ENCODE measurements at places on chromosomes 5 and 9.

DNA sequence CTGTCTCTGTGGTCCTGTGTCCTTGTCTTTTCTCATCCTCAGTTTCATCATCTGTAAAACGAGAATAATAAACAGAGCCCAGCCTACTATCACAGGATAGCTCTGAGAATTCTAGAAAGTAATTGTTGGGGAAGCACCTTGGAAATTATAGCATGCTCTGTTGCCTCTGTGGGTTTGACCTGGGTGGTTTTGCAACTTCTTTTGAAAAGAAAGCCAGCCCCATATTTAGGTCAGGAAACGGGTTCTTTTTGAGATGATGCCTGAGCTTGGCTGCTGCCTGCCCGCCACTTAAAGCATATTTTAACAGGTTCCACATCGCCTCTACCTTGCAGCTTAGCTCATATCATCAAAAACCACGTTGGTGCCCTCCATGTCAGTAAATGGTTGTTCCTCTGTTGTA lies 111.1 kb downstream of the TLR4 start:
- DNase-seq = no peak
- no peaks in the 10 kb centered on the region for H3K4me1 ChIP-seq
- no peaks in the 10 kb centered on the region for H3K36me3 ChIP-seq
- H3K27ac ChIP-seq = no peak overlapping the region
- no peaks in the 10 kb centered on the region for H3K27me3 ChIP-seq

GRCh38 chr5:121378559-121379359 lies 472.9 kb upstream of the FTMT start:
- no peak overlapping the region for H3K27ac ChIP-seq
- DNase-seq = no peak
- H3K36me3 ChIP-seq = no peaks in the 10 kb centered on the region
- H3K4me1 ChIP-seq = no peaks in the 10 kb centered on the region

DNA sequence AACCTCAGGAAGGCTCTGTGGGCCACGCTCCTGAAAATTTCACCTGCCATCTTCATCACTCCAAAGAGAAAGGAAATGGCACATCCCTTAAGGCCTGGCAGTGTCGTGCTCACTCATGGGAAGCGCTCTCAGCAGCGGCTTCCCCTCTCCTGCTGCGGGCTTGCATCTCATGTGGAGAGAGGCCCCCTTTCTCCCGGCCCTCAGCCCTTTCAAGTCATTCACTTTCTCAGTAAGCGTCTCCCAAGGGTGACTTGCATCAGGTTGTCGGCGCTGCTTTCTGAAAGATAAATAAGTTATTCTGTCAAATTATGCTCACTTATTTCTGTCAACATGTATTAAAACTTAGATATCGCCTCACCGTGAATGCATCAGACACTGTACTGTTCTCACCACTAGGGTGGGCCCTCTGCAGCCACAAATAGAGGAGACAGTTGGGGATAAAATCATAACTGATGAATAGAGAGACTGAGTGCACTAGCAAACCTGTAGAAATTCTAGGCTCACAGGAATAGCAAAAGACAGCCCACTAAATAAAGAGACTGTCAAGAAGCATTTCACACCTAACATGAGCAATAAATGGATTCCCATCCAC lies 174.6 kb downstream of the RFK start:
- H3K4me1 ChIP-seq = no peaks in the 10 kb centered on the region
- H3K36me3 ChIP-seq = peaks cover 23% of the 10 kb centered on the region
- H3K27ac ChIP-seq = no peak overlapping the region
- no peak for DNase-seq
- H3K27me3 ChIP-seq = no peaks in the 10 kb centered on the region

- DNase-seq = no peak
- peaks cover 23% of the 10 kb centered on the region for H3K4me1 ChIP-seq
- H3K27ac ChIP-seq = no peak overlapping the region
- no peaks in the 10 kb centered on the region for H3K27me3 ChIP-seq
Measured at GRCh38 chr9:75927356-75927755, 36.9 kb downstream of the PCSK5 start.

DNA sequence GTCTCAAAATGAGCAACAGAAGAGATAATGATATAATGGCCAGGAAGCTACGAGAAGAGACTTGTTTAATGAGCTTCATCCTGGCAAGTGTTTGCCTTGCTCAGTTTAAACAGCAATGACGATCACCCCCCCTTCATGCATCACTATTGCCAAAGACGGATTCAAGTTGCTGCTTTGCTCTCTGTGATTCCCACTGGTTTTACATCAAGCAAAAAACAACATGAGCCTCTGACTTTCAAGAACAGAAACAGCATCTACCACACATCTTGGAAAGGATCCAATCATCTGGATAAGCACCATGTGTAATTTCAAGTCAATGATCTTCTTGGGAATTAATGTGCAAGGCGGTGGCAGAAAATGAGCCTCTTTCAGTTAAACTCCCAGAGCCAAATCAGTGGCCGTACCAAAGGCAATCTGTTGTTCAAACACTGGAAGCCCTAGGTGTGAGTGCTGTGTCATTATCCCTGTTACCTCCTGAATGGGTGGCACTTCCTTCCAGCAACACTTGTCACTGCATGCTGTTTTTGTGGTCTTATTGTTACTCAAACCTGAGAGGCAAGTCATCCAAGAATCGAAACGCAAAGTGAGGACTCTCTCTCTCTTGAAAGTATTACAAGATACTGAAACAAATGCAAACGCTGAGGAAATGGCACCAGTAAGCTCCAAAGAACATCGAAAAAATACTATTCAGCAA lies 72.8 kb downstream of the MED27 start:
- H3K4me3 ChIP-seq = no peak overlapping the region
- no peak overlapping the region for H3K27ac ChIP-seq
- no peaks in the 10 kb centered on the region for H3K4me1 ChIP-seq
- peaks cover 2% of the 10 kb centered on the region for H3K36me3 ChIP-seq
- peak; percentile 4 for DNase-seq

GRCh38 chr5:5456858-5457257 lies 34.4 kb downstream of the ICE1 start:
- H3K4me1 ChIP-seq = no peaks in the 10 kb centered on the region
- H3K27me3 ChIP-seq = no peaks in the 10 kb centered on the region
- H3K36me3 ChIP-seq = peaks cover 68% of the 10 kb centered on the region
- no peak overlapping the region for H3K27ac ChIP-seq

DNA sequence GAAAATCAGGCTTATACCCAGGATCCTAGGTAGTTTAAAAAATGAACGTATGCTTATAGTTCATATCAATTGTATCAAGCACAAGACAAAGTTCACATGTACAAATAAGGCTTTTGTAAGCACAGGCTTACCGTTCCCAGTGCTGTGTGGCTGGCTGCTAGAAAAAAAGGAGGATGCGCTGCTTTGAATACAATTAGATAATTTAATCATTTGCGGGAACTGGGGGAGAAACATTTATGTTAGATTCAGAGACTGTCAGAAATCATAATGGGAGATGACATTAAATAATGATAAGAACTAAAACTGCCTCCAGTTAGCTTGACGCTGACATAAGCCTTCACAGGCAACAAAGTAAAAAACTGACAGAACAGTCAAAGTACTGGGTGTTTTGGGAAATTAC lies 93.2 kb downstream of the FNBP1 start:
- peaks cover 2% of the 10 kb centered on the region for H3K36me3 ChIP-seq
- no peak for DNase-seq
- no peaks in the 10 kb centered on the region for H3K27me3 ChIP-seq
- no peak overlapping the region for H3K27ac ChIP-seq

GRCh38 chr5:159504106-159504856 lies 174.0 kb upstream of the IL12B start:
- no peaks in the 10 kb centered on the region for H3K27me3 ChIP-seq
- no peaks in the 10 kb centered on the region for H3K36me3 ChIP-seq
- H3K4me3 ChIP-seq = no peak overlapping the region
- H3K27ac ChIP-seq = peak overlapping the region; percentile 55
- no peak for DNase-seq

- no peaks in the 10 kb centered on the region for H3K27me3 ChIP-seq
- no peak for DNase-seq
- no peak overlapping the region for H3K27ac ChIP-seq
- H3K4me3 ChIP-seq = no peak overlapping the region
- H3K4me1 ChIP-seq = no peaks in the 10 kb centered on the region
Measured at GRCh38 chr5:91865915-91866314, 482.8 kb upstream of the ARRDC3 start.

DNA sequence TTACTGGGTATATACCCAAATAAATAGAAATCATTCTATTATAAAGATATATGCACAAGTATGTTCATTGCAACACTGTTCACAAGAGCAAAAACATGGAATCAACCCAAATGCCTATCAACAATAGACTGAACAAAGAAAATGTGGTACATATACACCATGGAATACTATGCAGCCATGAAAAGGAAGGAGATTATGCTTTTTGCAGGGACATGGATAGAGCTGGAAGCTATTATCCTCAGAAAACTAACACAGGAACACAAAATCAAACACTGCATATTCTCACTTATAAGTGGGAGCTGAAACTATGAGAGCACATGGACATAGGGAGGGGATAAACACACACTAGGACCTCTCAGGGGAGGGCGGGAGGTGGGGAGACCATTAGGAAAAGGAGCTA lies 298.4 kb upstream of the CDH9 start:
- H3K4me1 ChIP-seq = no peaks in the 10 kb centered on the region
- H3K4me3 ChIP-seq = no peak overlapping the region
- H3K27me3 ChIP-seq = no peaks in the 10 kb centered on the region
- H3K27ac ChIP-seq = no peak overlapping the region
- DNase-seq = no peak

DNA sequence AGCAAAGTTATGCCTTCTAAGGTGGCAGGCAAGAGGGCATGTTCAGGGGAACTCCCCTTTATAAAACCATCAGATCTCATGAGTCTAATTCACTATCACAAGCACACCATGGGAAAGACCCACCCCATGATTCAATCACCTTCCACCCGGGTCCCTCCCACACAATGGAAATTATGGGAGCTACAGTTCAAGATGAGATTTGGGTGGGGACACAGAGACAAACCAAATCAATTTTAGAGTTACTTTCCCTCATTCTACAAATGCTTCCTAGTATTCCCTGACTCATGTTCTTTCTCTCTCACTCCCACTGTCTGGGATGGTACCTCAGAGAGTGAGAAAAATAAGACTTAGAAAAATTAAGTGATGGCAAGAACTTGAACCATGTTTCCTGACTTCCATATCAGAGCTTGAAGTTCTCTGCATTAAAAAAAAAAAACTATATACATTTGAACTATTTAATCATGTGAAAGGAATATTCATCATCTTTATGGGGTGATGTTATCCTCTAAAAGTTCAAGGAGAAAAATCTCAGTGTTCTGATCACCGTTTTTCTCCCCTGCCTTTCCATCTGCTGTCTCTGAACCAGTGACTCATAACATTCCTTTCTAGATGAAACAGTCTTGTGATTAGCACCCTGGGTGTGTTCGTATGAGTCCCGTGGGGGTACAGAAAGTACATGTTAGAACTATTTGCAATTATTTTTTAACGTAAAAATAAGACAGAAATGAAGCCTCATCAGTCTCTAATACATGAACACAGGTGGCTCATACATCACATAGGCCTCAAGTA lies 282.9 kb downstream of the SLF1 start:
- DNase-seq = no peak
- no peaks in the 10 kb centered on the region for H3K4me1 ChIP-seq
- no peak overlapping the region for H3K4me3 ChIP-seq
- no peaks in the 10 kb centered on the region for H3K27me3 ChIP-seq
- no peaks in the 10 kb centered on the region for H3K36me3 ChIP-seq
- no peak overlapping the region for H3K27ac ChIP-seq

GRCh38 chr5:8676695-8677094 lies 807.7 kb downstream of the MTRR start:
- no peaks in the 10 kb centered on the region for H3K27me3 ChIP-seq
- DNase-seq = no peak
- no peaks in the 10 kb centered on the region for H3K36me3 ChIP-seq
- H3K4me3 ChIP-seq = no peak overlapping the region

GRCh38 chr5:125295405-125295872 lies 549.0 kb upstream of the ZNF608 start:
- H3K36me3 ChIP-seq = no peaks in the 10 kb centered on the region
- DNase-seq = no peak
- no peaks in the 10 kb centered on the region for H3K4me1 ChIP-seq
- no peaks in the 10 kb centered on the region for H3K27me3 ChIP-seq

DNA sequence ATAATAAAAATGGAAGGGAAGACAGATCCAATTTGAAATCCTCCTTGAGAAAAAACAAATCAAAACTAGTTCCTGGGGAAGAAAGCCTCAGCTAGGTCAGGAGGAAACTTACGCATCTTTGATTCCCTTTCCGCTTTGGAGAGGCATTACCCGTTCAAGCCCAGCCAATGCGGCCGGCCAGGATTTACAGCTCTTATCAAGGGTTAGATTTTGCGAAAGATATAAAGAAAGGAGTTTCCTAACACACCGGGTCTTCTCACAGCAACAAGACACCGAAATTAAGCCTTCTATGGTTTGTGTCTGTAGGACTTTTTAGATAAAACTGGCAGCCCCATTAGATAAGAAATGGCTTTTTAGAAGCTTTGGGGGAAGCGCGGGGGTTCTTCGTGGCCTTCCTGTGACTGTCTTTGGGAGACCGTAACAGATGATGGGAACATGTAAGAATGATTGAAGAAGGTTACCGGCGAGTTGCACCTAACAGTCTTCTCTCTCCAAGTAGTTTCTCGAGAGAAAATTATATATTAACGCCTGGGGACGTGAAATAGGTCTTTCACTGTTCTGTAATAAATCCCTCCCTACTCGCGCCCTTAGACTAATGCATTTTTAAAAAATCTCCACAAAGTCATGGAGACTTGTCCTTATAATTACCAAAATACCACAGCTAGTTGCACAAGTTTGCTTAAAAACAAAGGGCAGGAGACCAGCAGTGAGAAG lies 1.3 kb upstream of the ISL1 start:
- peaks cover 7% of the 10 kb centered on the region for H3K4me1 ChIP-seq
- H3K27ac ChIP-seq = no peak overlapping the region
- no peak overlapping the region for H3K4me3 ChIP-seq

GRCh38 chr5:103111468-103111867 lies 8.5 kb downstream of the GIN1 start:
- no peaks in the 10 kb centered on the region for H3K27me3 ChIP-seq
- H3K27ac ChIP-seq = no peak overlapping the region
- no peak for DNase-seq

- no peak for DNase-seq
- peaks cover 1% of the 10 kb centered on the region for H3K27me3 ChIP-seq
- H3K36me3 ChIP-seq = no peaks in the 10 kb centered on the region
- no peaks in the 10 kb centered on the region for H3K4me1 ChIP-seq
- H3K27ac ChIP-seq = no peak overlapping the region
Measured at GRCh38 chr9:119375892-119376291, 6.7 kb upstream of the BRINP1 start.

DNA sequence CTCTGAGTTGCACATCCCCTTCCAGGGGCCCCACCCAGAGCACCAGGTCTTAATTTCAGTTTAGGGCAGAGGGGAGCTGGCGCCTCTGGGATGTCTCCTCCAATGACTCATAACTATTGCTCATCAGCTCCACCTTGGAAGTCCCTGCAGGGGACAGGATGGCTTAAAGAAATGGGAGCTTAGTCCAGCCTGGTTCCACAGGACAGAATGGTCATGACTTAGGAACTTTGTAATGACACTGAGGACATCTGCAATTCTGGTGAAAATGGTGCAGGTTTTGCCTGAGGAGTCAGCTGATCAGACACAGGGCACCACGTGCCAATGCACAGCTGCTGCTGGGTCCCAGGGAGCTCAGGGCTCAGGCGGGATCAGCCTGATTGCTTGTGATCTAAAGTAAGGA lies 16.4 kb upstream of the PPP1R26 start:
- H3K4me3 ChIP-seq = no peak overlapping the region
- H3K27me3 ChIP-seq = no peaks in the 10 kb centered on the region
- DNase-seq = no peak
- peaks cover 2% of the 10 kb centered on the region for H3K4me1 ChIP-seq
- no peak overlapping the region for H3K27ac ChIP-seq
- H3K36me3 ChIP-seq = no peaks in the 10 kb centered on the region

GRCh38 chr5:3309538-3309937 lies 286.1 kb upstream of the IRX1 start:
- DNase-seq = no peak
- H3K4me1 ChIP-seq = no peaks in the 10 kb centered on the region
- no peak overlapping the region for H3K27ac ChIP-seq
- no peaks in the 10 kb centered on the region for H3K36me3 ChIP-seq

Data from large intestine (tissue), 12 donors.